Activated gamma-delta T cell (primary cell): ENCODE measurements at places on chromosomes 7 and 10.

- DNase-seq, result no peak
Observed at GRCh38 chr7:1941464-1942242, 271.6 kb downstream of the ELFN1 start.

- DNase-seq, result no peak
Observed at GRCh38 chr10:17001961-17002749, 127.5 kb downstream of the CUBN start.

DNA sequence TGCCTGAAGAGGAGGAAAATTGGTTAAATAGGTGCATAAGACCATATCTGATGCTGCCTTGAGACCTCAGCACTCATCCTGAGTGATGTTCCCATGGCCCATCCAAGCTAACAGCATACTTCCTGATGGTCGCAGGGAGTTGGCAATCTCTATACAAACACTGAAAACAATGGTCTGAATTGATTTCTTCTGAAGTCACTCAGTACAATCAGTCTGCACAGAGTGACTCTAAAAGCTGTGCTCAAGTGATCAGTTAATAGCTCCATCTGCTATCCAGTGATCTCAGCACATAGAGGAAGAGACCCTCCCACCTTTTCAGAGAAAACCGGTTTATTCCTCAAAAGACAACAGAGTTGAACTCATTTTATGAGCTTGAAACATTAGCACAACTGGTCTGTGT, 3.9 kb downstream of the PPP1R17 start:
- DNase-seq, result no peak

- no peak for DNase-seq
Observed at GRCh38 chr7:96300502-96300901, 21.4 kb downstream of the SLC25A13 start.

- DNase-seq, result no peak
Observed at GRCh38 chr7:39355664-39356063, 210.5 kb upstream of the YAE1 start.

- DNase-seq, result no peak
Observed at GRCh38 chr7:25329815-25330214, 101.5 kb upstream of the NPVF start.

- DNase-seq, result no peak
Observed at GRCh38 chr7:41053820-41054219, 649.1 kb downstream of the INHBA start.

DNA sequence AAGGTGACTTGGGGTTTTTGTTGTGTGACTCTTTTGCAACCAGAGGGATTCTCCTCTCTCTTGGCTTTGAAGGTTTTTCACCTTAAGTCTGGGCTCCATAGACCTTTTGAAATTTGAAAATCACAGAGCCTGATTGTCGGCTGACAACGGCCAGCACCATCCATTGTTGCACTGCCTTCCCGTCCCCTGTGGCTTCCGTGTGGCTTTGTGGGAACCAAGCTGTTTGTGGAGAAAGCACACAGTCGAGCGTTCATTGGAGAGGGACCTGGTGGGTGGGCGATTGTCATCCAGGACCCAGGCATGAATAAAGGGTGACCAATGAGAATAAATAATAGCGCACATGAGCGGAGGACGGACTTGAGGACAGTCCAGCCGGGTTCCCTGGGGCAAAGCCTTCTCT, 7.4 kb upstream of the RAMP3 start:
- DNase-seq, result no peak
